ENCODE measurements at places on chromosomes 12 and 14. TPM values are rescaled to one million over a fixed set of nuclear protein-coding genes. Genes with fewer than 3 reads are reported as not detected.

GRCh38 chr12:6106218-6106617 is 18.3 kb downstream of the VWF start:
- DNase-seq = no peak

- no peak for DNase-seq
Observed at GRCh38 chr12:69758105-69758504, 19.4 kb downstream of the RAB3IP start.

OR5AU1 gene
- not detected for total RNA-seq

DNA sequence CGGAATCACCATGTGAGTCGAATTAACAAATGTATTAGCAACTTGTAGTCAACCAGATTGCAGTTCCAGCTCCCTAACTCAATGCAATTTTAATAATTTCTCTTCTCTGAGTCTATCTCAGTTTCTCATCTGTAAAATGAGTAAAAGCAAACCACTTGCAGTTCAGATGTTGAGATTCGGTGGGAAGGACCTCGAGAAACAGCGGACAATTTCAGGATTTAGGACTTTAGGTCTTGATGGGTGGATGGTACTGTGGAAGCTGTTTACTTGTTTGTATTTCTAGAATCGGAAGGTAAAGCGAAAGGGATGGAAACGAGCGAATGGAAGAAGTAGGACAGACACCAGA is 510 bp upstream of the TTC8 start:
- no peak for DNase-seq

- no peak for DNase-seq
Observed at GRCh38 chr14:104450811-104451401, 128.7 kb upstream of the C14orf180 start.

DNA sequence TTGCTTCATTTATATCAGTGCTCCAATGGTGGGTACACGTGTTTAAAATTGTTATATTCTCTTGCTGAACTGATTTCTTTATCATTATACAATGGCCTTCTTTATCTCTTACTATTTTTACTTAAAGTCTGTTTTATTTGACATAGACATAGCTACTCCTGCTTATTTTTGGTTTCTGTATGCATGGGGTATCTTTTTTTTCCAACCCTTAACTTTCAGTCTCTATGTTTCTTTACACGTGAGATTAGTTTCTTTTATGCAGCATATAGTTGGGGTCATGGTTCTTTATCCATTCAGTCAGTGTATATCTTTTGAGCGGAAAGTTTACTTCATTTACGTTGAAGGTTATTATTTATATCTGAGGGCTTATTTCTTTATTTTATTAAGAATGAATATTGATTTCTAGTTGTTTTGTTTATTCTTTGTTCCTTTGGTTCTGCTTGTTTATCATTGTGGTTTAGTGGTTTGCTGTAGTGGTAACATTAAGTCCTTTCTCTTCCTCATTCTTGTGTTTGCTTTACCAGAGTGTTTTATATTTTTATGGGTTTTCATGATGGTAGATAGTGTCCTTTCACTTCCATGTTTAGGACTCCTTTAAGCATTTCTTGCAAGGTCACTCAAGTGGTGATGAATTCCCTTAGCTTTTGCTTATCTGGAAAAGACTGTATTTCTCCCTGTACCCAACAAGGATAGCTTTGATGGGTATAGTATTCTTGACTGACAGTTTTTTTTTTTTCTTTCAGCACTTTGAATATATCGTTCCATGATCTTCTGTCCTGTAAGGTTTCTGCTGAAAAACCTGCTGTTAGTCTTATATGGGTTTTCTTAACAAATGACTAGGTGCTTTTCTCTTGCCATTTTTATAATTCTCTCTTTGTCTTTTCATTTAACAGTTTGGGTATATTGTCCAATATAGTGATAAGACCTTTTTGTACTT is 38.3 kb upstream of the FAR2 start:
- DNase-seq = no peak

DNA sequence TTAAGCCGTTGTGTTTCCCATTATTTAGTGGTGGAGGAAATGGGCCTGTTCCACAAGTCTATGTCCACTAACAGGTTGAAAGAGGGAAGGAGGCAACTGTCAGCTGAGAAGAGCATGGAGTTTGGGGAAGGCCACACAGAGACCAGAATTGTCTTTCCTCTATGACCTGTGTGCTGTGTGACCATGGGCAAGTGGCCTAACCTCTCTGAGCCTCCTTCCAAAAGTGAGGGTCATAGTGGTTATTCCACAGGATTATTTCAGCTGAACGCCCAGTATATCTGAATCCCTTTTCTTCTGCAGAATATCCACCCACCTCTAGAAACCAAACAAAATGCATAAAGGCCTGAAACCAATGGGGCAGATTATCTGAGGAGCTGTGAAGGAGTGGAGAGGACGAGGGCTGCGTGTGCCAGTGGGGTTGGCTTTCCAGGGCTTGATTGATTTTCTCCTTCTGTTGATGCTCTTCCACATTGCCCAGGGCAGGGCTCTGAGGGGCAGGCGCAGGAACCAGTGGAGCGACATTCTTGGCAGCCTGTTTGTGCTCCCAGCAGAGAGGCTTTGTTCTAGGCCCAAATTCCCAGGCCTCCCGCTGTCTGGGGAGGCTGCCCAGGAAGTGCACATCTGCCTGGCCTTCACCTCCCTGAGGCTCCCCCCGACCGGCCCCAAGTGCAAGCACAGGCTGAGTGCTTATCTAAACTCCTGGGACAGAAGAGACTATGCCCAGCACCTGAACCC is 452.7 kb downstream of the BCL11B start:
- DNase-seq = peak; percentile 30

DNA sequence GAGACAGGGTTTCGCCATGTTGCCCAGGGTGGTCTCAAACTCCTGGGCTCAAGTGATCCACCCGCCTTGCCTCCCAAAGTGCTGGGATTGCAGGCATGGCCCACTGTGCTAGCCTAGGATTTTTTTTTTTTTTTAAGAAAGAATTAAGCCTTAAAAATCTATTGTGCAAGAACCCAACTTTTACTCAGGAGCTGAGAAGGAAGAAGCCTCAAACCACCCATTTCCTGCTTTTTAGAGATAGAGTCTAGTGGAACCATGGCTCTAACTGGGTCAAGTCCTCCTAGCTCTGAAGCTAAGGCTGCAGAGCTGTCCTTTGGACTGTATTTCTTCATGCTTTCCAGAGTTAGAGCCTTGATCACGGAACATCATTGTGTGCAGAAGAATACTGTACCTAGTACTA is 1.3 kb upstream of the TSFM start:
- no peak for DNase-seq

DNA sequence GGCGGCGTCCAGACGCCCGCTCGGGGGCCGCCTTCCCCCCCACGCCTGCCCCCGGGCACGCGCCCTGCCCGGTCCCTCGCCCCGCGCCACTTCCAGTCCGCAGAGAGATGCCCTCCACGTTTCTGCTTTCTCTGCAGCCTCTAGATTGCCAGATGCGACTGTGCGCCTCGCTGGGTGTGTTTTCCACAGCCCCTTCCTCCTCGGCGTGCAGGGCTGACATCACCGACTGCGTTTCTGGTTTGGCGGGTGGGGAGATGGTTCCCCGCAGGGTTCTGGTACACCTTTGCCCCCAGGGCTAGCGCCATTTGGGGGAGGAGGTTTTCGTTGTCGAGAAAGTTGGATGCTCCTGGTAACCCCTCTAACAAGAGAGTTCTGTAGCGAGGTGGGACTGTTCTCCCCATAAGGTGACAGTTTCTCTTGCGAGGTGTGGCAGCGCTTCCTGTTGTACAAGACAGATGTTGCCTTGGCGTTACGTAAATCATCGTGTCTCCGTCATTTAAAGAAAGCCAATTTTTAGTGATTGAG is 1.5 kb downstream of the CALM1 start:
- DNase-seq = peak; percentile 61

DNA sequence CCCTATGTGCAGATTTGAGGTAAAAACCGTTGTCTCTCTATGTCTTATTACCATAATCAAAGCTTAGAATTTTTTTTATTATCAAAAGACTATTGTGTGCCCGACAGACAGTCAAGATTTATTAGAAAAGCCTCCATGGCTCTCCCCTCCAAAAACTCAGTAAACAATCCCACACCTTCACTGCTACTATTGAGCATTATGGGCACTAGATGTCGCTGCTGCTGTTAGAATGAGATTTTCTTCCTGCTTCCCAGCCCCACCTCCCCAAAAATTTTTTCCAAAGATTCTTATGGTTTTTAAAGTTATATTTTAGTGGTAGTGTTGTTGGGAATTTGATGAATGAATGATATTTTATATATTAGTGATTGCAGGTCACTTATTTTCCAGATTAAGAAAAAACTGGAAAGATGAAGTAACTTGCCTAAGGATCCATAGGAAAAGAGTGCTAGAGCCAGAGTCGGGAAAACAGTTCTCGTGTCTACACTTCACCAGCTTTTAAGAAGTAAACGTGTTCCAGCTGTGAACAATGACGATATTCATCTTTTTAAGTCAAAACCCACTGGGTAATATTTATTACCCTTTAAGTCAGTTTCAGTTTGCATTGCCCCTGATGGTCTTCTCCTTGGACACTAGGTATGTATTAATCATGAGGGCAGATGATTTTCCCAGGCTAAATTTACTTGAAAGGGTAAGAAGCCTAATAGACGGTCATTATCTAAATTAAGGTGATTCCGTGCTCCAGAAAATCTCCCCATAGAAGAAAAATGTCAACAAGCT is 12.2 kb upstream of the FOXG1 start:
- DNase-seq = peak; percentile 72

LIN7A gene
- 31.7 TPM for total RNA-seq

DNA sequence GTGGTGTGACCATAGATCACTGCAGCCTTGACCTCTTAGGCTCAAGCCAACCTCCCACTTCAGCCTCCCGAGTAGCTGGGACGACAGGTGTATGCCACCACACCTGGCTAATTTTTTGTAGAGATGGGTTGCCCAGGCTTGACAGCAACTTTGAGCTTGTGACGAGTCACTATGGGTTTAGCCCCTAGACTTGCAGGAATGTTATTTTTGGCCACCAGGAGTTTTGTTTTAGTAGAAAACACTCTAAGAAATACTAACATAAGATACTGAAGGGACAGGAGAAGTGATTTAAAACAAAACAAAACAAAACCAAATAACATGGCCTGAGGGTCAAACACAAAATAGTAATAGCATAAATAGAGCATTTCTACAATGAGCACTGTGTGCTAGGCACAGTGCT is 26.4 kb downstream of the SETD3 start:
- DNase-seq = no peak

- peak; percentile 42 for DNase-seq
Observed at GRCh38 chr12:32535288-32535999, 136.1 kb downstream of the FGD4 start.

DNA sequence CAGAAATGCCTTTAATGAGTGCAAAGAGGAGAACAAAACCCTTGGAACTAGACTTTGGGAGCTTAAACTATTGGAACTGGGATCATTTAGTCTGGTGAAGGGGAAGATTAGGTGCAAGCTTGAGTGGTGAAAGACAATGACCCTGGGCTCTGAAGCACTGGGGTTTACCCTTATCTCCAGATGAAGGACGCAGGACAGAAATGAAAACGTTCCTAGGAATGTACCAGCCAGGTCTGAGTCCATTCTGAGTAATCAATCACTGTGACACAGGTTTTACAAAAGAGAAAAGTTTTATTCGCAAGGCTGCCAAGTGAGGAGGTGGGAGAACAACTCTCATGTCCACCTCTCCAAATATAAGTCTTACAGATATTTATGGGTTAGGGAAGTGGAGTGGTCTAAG is 249.1 kb downstream of the LRIG3 start:
- DNase-seq = peak; percentile 14

GRCh38 chr12:54189198-54189539 is 384 bp upstream of the SMUG1 start:
- DNase-seq = no peak

- no peak for DNase-seq
Observed at GRCh38 chr12:29732191-29732590, 51.6 kb downstream of the TMTC1 start.

DNA sequence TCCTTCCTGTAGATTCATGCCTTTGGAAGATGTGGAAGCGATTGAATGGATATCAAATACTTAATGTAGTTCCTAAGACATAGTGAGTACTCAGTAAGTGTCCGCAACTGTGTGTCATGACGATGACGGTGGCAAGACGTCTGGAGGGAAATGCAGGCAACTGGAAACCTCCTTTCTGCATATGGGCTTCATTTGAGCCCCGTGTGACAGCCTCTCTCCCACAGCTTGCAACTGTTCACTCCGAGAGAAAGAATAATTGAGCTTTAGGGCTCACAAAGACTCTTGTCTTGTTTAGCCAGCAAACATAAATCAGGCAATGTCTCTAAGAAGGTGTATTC is 6.9 kb downstream of the CFAP251 start:
- DNase-seq = no peak

Measured in neural progenitor cell (in vitro differentiated cells).